Peyer's patch (tissue), 4 donors: ENCODE measurements at places on chromosomes 7 and 10. TPM values are rescaled to one million over a fixed set of nuclear protein-coding genes. Genes with fewer than 3 reads are reported as not detected.

Gene LRRC61
- total RNA-seq: 20.1 TPM

Gene AKR1C8
- total RNA-seq: not detected

Gene CDC14C
- total RNA-seq: not detected

Gene SMURF1
- total RNA-seq: 36.9 TPM

Gene GHRHR
- total RNA-seq: not detected

Gene FAM241B
- not detected for total RNA-seq

GRCh38 chr10:55870186-55870585 is 490.9 kb downstream of the ZWINT start:
- no peak for DNase-seq

DNA sequence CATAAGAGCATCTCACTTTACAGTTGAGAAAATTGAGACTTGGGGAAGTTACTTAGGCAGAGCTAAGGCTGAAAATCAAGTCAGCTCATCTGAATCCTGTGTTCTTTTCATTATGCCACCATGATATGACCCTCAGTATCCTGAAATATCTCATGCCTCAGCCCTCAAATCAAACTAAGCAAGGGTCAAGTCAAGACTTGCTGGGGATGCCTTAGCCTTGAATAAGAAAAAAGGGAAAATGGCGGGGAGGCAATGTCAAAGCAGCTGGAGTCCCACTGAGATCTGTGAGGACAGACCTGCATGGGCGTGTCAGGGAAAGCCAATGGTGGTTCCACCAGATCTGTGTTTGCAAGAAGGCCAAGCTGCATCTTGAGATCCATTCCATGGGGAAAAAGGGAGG is 91.0 kb upstream of the CACUL1 start:
- DNase-seq: no peak

DNA sequence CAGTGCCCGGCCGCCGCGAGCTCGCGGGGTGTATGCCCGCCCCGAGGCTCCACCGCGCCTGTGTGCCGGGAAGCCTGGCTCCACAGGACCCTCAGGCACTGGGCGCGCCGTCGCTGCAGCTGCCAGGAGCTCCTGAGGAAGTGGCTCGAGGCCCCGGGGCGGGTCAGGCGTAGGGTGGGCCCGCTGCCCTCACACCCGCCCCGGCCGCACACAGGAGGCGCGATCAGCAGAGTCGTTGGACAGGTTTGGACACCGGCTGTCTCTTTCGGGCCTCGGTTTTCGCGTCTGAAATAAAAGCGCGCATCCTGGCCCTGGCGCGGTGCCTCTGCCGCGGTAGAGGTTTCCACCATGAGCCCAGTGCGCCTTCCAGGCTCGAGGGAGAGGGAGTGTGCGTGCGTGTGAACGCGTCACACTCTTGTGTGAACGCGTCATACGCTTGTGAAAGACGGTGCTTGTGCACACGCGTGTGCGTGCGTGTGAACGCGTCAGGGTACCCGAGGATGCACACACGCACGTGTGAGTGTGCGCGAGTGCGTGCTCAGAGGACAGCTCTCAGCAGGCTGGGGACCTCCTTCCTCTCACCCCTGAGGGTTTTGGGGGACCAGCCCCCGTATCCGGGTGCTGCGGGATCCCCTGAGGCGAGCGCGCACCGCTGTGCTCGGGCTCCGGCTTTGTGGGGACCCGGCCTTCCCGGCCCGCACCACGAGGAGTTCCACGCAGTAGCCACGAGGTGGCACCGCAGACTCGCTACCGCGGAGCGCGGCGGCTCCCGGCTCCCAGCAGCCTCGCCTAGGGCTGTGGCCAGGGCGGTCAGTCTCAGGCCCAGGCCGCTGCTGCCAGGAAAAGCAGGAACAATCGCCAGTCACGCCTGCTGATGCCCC is 83.8 kb downstream of the BMS1 start:
- peak; percentile 23 for DNase-seq

DNA sequence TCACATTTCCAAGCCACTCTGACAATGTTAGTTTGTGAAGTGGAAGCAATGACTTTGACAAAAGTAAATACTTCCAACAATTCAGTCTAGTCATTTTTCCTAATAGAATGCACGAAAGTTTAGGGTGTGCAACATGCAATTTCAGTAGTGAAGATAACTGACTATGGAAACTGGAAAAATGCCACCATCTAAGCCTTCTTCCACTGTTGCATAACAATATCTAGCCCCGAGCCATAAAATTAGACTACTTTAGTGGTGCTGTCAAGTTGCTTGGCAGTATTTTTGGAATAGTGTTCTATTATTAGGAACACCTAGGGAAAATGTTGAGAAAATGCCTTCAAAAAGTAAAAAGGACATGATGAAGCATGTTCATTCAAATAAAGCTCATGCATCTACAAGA is 17.9 kb downstream of the SEMA3A start:
- DNase-seq: no peak

DNA sequence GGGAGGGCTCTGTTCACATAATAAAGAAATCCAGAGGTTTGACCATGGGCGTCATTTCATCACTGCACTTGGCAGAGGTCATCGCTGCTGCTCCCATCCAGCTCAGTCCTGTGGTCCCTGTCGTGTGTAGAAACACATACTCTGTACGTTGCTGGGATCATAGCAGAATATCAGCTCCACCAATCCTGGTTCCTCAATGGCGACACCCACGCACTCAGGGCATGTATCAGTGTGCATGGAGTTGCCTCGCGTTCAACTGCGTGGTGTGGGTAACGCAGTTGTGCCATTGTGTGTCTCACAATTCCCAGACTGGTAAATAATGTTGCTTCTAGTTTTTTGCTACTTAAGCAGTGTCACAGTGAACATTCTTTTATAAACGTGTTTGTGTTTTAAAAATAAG is 111.1 kb downstream of the LHPP start:
- no peak for DNase-seq

DNA sequence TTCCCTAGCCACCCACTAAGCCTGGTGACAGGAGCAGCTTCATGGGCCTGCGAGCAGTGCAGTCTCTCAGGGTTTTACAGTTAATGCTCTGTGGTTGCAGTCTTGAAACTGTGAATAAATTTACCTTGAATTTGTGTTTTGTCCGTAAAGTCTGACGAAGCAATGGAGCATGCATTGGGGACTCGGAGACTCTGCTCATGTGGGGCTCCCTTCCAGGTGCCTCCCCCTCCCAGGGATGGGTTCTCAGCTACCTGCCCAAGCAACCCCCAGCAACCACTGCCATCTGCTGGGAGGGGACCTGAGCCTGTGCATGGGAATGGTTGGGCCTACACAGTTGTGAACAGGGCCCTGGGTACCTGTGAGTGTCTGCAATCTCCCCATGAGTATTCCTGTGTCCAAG is 36.3 kb upstream of the IKZF1 start:
- DNase-seq: no peak

DNA sequence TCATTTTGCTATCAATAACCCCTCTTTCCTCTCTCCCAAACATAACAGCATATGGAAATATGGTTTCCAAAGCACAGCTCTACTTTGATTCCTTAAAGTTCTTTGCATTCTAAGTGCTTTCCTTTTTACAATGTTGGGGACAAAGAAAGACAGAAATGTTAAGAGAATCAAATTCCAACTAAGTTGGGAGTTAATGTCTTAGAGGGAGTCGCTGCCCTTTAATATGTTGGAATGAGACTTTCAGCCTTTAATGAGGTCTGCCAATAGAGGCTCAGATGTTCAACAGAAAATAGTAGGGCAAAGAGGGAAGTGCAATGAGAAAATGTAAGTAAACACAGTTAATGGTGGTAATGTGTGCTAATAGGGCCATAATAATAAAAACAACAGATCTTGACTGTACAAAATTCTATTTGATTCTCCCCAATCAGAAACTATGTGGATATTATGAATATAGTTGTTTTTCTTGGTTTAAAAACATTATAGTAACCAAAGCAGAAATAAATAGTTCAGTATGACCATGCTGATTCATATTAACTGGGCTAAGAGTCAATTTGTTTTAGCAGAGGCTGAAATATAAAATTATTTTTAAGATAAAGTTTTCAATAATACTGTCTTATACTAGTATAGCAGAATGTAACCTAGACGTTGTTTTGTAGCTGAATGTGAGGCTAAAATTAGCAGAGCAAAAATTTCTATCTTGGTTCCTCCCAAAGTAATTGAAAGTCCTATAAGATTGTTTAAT is 10.3 kb downstream of the HYCC1 start:
- DNase-seq: no peak

DNA sequence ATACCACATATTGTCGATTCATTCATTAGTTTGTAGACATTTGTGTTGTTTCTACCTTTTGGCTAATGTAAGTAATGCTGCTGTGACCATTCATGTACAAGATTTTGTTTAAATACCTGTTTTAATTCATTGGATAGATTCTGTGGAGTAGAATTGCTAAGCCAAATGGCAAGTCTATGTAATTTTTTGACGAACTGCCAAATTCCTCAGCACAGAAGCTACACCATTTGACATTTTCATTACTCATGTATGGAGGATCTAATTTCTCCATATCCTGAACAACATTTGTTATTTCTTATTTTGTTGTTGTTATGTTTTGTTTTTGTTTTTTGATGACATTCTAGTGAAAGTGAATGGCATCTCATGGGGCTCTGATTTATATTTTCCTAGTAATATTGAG is 1351.3 kb upstream of the SORCS1 start:
- DNase-seq: no peak
